Fibroblast of skin of right biceps (primary cell): ENCODE measurements at places on chromosomes 4 and X.

GRCh38 chr4:151329217-151330007, 4.0 kb upstream of the SH3D19 start:
- peak; percentile 49 for DNase-seq

GRCh38 chrX:22629105-22629725, 356.5 kb downstream of the CBLL2 start:
- peak; percentile 55 for DNase-seq

DNA sequence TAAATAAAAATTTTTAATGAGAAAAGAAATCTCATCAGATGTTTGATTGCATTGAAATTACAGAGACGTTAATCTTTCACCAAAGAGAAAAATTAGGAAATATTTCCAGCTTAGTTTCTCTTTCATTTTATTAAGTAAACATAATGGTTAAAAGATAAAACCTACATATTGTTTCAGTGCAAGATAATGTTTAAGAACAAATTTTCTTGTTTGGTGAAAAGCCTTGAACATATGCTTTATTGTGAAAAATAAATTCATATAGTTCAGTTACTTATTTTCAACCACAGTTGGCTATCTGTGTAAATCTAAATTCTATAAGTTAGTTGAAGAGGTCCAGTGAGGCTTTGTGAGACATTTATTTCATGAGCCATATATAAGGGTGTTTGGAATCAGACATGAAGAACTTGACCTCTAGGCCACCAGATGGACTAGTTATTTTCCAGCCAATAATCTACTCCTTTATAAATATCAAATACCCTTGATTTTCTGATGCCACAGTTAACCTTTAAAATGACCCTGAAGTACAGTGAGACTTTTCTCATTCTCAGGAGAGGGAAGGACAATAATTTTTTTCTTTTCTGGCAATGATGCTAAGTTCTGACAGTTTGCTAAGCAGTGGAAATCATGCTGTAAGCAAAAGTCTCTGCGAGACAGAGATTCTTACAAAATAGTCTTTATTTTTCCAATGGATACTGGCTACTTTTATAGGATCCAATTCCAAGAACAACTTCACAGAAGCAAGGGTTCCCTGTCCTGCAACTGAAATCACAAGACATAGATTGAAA, 2.5 kb downstream of the ARSJ start:
- no peak for DNase-seq

DNA sequence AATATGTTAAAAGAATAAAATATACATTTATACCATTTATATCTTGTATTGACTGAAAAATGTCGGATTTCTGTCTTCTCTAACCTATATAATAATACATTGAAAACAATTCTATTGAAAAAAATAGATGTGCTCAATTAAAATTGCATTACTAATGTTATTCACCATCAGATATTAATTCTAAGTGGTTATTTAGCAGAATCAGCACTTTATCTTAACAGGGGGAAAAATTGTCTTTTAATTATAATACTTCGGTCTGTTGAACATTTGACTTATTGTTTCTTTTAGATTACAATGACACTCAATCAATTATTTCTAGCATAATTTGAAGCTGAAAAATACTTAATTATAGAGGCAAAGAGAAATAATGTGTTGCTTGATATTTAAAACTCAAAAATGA, 220.3 kb downstream of the PABPC4L start:
- no peak for DNase-seq

GRCh38 chr4:186134257-186134656, 29.8 kb downstream of the FAM149A start:
- DNase-seq, result no peak

DNA sequence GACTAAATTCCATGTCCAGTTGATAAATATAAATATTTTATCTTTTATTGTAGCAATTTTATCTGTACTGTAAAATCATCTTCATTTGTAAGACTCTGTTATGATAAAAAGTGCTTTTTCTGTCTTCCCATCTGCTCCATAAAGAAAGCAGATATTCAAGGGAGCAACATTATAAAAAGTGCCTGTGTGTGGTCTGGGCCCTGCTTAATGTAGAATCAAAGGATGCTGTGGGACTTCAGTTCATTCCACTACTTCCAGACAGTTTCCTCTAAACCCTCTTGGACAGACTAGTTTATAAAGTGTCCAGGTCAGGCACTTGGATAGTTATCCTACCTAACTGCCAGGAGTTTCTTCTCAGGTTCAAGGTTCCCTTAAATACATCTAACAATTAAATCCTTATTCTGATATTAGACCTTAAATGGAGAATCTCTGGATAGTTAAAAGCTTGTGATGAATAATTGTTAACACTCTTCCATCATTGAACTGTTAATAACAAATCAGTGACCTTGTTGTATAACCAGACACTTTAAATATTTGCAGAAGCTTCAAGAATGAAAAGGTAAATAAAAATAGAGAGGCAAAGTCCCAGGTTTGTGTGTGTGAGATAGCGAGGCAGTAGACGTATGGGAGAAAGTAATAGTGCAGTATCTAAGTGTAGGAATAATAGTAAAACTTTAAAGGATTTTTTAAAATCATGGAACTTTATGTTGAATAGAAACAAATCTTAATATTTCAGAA, 237.5 kb upstream of the CTSO start:
- no peak for DNase-seq

GRCh38 chr4:159697322-159698283, 594.7 kb downstream of the RAPGEF2 start:
- DNase-seq, result no peak

DNA sequence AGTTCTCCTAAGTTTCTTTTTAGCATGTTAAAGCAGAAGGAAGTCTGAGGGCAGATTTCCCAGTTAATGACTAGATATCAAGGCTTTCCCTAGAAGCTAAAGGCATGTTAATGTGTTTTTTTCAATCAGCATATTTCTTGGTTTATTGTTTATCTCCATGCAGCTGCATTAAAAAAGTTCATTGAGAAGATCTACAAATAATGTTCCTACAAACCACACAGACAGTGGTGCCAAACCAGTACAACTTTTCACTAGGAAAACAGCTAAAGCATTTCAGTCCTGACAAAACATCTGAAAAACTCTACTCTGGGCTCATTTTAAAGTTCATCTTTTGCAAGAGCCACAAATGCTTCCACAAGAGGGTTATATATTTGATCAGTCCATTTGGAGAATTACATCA, 320.0 kb downstream of the ADGRL3 start:
- peak; percentile 41 for DNase-seq

- peak; percentile 80 for DNase-seq
Measured at GRCh38 chrX:54178100-54178940, 4.7 kb downstream of the FAM120C start.

GRCh38 chr4:2390784-2391421, 27.5 kb downstream of the ZFYVE28 start:
- DNase-seq, result no peak

DNA sequence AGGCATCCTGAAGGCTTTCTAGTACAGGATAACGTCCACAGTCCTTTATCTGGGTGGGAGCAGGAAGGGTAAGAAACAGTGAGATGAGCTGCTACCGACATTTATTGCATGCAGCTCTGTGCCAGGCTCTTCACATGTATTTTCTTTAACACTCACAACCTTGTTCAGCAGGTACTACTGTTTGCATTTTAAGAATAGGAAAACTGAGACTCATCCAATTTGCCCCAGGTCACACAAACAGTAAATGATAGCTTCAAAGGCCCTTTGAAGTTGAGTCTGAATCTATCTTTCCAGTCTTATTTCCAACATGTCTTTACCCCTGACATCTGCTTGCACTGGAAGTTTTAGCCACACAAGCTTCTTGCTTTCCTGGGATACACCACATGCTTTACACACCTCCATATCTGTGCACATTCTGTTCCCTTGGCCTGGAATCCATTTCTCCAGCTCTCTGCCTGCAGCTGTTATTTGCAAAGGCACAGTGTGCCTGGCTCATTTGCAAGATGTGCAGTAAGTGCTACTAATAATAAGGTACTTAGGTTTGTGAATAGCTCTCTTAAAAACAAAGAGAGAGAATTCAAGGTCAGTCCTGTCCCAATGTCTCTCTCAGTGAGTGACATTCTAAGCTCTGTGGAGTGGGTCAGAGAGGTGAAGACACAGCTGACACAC, 61.2 kb downstream of the METTL14 start:
- DNase-seq, result no peak

GRCh38 chr4:654503-654845, 19.6 kb downstream of the ATP5ME start:
- no peak for DNase-seq

DNA sequence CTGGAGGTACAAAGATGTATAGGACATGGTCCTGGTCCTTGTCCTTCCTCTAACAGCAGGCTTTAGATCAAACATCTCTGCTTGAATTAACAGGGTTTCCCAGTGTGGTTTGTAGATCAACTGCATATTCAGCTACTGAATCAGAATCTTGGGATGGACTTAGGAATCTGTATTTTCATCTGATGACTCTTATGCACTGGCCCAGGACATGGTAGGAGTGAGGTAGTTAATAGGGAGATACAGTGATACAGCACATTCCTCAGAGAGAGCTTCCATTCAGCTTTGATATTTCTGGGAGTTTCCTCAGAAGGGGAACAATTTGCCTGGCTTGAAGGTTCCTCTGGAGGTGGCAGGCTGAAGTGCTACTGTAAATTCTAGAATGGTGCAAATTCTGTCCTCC, 203.1 kb downstream of the LARP7 start:
- DNase-seq, result peak; percentile 61

GRCh38 chr4:176340871-176341685, 21.3 kb downstream of the SPCS3 start:
- peak; percentile 65 for DNase-seq

GRCh38 chr4:1690698-1691097, 6.6 kb upstream of the FAM53A start:
- DNase-seq, result no peak

GRCh38 chr4:37471971-37472370, 214.2 kb downstream of the RELL1 start:
- no peak for DNase-seq

GRCh38 chr4:12084690-12085089, 656.0 kb upstream of the HS3ST1 start:
- DNase-seq, result no peak

- no peak for DNase-seq
Measured at GRCh38 chr4:18294021-18294420, 272.5 kb upstream of the LCORL start.

- DNase-seq, result peak; percentile 73
Measured at GRCh38 chr4:110198435-110199416, at the start of gene ELOVL6. Gene ELOVL6, minus strand, starts transcription at chr4:110198615. Its CDS starts 280 bp downstream, at chr4:110198335.

- DNase-seq, result peak; percentile 100
Measured at GRCh38 chr4:7960790-7961655, 21.4 kb upstream of the AFAP1 start.

DNA sequence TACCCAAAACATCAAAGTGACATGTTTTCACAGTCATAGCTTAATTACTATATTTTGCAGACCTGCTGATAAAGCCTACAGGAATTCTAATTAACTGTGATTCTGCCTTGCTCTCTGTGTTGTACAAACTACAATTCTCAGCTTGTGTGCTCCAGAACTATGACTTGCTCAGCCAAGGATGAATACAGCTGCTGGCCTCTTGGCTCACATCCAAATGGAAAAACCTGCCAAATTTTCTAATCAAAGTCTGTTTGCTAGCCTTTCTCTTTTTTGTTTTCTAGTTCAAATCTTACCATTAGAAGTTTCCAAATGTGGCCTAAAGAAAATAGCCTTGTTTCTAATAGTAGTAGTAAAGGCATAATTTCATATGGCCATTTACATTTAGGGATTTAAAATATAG, 1176.8 kb downstream of the FAM133A start:
- no peak for DNase-seq

DNA sequence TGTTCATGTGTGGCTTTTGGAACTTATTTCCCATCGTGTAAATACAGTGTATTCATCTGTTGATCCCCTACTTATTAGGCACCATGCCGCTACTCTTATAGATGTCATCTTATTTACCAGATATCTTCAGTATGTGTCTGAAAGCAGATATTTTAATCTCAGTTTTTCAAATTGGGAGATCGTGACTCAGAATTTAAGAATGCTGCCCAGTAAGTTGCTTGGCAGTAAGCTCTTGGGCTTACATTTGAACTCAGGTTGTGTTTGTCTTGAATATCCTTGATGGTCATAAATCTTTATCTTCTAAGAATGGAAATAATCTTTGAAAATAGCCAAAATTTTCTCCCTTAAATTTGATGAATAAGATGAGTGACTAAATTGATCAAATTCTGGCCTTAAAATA, 45.9 kb upstream of the RPA4 start:
- peak; percentile 11 for DNase-seq

GRCh38 chr4:22869235-22869634, 176.5 kb downstream of the GBA3 start:
- no peak for DNase-seq

DNA sequence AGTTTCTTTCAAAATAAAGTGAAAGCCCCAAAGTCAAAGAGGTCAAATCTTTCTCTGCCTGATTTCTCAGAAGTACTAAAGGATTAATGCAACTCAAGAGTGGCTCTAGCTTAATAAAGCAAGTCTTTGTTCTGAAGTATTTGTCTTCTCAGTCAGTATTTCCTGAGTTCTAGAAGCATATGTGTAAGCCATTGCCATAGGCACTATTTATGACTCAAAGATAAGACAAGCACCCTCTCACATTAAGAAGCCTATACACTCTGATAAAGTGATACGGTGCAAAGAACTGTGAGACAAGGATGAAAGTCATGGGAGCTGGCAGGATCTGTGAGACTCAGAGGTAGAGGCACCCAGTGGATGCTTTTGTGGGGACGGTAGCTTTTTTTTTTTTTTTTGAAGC, 60.9 kb downstream of the AASDH start:
- no peak for DNase-seq

- DNase-seq, result no peak
Measured at GRCh38 chr4:150216726-150217125, 138.5 kb downstream of the DCLK2 start.

- no peak for DNase-seq
Measured at GRCh38 chr4:54813674-54814073, 155.9 kb downstream of the KIT start.

- no peak for DNase-seq
Measured at GRCh38 chr4:22745234-22745633, 52.5 kb downstream of the GBA3 start.

GRCh38 chr4:2261110-2261852, 628 bp downstream of the MXD4 start:
- DNase-seq, result peak; percentile 67

DNA sequence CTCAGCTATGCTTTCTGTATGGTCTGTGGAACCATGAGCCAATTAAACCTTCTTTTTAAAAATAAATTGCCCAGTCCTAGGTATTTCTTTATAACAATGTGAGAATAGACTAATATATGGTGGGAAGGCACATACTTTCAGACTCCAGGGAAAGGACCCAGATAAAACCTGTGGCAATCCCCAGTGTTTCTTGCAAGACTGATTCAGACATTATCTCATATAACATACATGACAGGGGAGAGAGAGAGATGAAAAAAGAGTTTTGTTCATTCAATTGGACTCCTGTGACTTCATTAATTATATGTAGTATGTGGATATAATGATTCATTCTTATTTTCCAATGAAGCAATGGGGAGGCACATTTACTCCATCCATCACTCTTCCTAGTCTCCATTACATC, 291.4 kb upstream of the PRKX start:
- no peak for DNase-seq

- DNase-seq, result peak; percentile 15
Measured at GRCh38 chrX:10254739-10255138, 98.0 kb downstream of the CLCN4 start.
